ENCODE measurements at places on chromosomes 7 and 10.
A peak's percentile ranks its signal among the peaks of the same experiment; 100 is the strongest.

DNA sequence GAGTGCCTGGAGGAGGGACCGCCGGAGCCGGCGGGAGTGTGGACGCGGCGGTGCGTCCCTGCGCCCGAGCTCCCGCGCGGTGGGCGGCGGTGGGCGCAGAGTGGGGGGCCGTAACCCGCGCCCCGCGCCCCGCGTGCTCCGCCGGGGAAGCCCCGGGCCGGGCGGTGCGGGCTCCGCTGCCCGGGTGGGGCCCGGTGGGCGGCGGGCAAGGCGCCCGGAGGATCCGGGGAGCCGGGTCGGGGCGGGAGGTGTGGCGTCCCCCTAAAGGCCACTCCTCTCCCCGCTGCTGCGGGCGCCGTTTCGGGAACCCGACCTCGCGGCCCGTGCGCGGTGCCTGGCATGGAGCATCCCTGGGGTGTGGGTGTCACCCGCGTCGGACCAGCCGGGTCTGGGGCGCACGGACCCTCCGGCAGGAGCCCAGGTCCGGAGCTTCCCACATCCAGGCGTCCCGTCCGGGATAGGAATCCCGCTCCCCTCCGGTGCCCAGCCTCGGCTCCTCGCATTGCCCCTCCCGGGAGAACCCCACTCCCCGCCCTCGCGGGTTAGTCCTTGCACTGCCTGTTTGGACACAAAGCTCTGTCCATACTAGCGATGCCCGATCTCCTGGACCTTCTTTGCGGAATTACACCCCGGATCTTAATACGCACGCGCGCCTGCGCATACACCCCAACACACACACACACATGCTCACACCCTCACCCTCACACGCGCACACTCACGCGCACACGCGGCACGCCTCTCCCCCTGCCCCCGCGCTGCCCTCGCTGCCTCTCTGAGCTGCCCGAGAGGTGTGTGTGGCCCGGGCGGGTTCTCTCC lies 723 bp downstream of the MTURN start:
- peak; percentile 40 for DNase-seq

DNA sequence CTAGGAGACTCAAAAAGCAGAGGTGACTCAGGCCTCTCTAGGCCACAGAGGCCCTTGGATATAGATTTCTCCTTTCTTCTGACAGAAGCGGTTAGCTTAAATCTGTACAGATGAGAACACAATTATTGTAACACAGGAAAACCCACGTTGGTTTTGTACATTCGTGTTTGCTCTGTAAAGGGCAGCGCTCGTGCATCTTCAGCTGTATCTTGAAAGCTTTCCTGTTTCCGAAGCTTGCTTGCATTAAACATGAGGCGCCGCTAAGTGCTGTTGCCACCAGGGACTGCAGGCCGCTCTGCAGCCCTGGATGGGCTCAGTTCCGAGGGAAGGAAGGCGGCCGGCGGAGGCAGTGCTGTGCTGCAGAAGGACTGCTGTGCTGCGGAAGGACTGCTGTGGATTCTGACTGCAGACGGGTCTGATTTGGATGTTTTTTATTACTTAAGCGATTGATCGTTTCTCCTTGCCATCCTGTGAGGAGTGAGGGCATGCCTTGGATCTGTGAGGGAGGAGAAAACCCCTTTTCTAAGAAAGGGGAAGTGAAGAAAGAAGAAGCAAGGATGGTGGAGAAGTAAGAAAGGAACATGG lies 53.3 kb downstream of the FHIP2A start:
- DNase-seq, result no peak

- no peak for DNase-seq
These were observed 27.5 kb downstream of the VIM start for GRCh38 chr10:17255512-17255911.

DNA sequence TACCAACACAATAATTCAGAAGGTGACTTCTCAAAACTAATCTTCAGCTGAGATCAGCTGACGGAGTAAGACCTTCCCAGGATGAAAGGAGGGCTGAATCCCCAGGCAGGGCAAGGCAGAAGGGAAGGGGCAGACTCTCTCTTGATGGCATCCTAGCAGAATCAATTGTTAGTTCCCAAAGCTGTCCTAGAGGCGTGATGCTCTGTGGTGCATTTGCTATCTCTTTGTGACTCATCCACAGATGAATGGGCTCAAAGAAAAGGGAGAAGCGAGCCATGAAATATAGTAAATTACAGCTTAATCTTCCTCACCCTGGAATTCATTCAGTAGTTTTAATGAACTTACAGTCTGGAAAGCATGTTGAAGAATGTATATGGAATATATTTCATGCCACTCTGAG lies 37.2 kb downstream of the PDE1C start:
- no peak for DNase-seq

DNA sequence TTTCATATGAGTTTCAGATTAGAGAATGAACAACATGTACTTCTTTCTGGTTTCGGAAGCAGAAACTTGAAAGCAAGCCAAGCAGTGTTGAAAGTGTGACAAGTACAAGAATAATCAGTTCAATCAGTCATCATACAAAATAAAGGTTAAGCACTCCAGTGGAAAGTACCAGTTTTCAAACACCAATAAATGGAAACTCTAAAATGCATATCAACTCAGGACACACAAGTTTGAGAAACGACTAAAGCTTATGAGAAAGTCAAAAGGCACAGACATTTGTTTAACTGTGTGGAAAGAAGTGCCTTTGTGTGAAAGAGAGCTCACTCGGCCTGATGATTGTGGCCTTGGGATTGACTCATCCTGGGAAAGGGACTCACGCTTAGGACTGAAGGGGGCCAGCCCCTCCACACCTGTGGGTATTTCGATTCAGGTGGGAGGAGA lies 60.6 kb upstream of the AKR1C1 start:
- no peak for DNase-seq

- no peak for DNase-seq
These were observed 25.9 kb downstream of the TBXAS1 start for GRCh38 chr7:139854803-139855497.

GRCh38 chr10:8310930-8311329 lies 256.4 kb downstream of the GATA3 start:
- DNase-seq, result no peak

- no peak for DNase-seq
These were observed 50.5 kb downstream of the MRC1 start for GRCh38 chr10:17859492-17860156.

DNA sequence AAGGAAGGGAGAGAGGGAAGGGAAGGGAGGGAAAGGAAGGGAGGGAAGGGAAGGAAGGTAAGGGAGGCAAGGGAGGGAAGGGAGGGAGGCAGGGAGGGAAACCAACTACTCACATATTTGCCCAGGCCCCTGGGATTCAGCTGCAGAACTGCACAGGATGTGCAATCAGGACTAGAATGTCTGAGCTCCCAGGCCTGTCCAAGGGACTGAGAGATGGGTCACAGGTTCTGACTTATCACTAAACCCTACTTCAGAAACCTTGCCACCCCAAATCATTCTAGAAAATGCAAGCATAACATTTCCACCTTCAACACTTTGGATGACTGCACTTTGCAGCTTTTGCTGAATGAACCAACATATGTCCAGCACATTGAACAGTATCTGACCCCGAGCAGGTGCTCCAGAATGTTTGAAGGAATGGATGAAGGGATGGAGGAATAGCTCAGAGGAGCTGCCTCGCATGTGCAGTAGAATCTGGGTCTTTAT lies 245.3 kb downstream of the KCNMA1 start:
- no peak for DNase-seq

- DNase-seq, result peak; percentile 68
These were observed 509 bp downstream of the BRAF start for GRCh38 chr7:140924019-140924820.

DNA sequence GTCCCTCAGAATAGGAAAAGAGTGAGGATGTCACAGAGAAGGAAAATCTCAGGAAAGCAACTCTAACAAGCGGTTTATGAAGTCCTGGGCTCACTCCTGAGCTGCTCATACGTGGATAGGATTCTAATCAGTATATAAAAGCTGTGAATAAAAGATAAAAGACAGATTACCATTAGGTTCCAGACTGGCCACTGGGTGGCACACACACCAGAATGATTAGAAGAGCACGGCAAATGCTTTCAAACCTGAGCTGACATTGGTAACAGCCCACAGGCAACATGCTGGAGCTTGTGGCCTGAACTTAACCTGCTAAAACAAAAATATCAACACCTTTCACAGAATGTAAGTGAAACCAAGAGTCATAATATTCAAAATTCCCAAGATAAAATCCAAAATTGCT lies 370.8 kb downstream of the GRID1 start:
- DNase-seq, result no peak

GRCh38 chr7:35792472-35792871 lies 8.4 kb upstream of the SEPTIN7 start:
- DNase-seq, result no peak

- no peak for DNase-seq
These were observed 207.9 kb downstream of the CACNA2D1 start for GRCh38 chr7:82235713-82236112.

DNA sequence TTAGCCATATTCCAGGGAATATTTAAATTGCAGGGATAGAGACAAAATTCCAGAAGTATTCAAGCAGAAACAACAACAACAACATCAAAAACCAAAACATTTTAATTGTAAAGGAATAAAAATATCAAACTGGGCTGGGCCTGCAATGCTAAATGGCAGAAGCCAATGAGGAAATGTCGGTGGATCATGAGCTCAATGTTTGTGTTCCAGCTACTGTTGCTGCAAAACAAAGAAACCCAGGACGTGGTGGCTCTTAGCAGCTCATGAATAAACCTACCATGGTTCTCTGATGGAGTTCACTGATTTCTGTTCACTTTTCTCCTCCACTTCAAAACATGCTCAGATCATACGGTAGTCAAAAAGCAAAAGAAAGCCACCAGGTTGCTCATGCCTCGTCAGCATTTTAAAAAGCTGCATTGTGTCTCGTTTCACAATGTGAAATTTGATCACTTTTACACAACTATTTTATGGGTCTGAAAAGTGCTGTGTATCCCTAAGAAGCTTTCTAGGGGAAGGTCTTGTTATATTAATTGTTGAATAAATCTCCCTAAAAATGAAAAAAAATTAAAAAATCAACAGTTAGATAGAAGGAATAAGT lies 54.0 kb downstream of the ASNS start:
- DNase-seq, result no peak

DNA sequence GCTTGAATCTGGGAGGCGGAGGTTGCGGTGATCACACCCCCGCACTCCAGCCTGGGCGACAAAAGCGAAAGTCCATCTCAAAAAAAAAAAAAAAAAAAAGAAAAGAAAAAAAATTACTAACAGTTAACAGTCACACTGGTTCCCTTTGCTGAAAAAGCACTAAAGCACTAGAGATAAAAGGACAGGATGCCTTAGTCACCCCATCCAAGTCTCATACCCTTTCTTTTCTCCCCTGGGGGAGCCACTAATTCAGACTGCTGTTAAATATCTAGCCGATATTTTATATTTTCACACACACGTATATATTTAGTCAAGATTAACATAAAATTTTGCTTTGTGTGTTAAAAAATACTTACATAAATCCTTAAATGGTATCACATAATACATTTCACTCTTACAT lies 25.2 kb downstream of the BAIAP2L1 start:
- no peak for DNase-seq

DNA sequence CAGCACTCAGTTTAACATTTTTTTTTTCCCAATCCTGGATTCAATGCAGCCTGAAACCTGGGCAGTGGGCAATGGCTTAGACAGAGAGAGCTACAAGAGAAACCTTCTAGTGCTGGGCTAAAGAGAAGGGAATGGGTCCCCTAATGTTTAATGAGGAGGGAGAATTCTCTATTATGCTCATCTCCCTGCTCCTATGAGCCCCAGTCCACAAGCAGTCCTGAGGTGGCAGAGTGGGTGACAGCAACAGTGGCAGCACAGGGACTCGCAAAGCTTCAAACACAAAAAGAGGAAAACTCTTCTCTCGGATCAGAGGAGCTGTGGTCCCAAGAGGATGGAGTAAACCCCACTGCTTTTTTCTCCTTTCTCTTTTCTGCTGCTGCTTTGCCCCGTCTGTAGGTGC lies 36.5 kb downstream of the COBL start:
- no peak for DNase-seq

DNA sequence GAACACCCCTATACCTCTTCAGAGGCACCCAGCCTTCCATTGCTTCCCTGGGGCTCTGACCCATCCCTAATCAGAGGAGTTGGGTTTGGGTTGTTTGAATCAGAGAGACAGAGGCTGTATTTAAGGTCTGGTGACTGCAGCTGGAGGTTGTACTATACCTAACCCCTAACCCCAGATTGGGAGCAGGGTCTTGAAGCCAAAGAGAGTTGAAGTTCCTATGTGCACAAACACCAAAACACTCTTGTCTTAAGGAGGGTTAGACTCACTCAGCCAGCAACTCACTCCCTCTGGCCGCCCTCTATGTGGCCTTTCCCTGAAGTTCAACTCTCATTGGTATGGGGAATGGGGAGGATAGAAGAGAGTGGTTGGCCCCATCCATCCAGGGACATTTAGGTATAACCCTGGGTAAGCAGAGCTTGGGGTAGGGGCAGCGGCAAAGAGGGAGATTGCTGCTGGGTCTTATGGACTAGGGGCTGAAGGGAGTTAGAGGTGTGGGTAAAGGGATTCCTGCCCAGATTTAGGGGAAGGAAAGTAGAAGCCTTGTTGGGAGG lies 80.0 kb downstream of the PAX2 start:
- no peak for DNase-seq

GRCh38 chr10:85036661-85037060 lies 708.3 kb downstream of the CCSER2 start:
- no peak for DNase-seq

DNA sequence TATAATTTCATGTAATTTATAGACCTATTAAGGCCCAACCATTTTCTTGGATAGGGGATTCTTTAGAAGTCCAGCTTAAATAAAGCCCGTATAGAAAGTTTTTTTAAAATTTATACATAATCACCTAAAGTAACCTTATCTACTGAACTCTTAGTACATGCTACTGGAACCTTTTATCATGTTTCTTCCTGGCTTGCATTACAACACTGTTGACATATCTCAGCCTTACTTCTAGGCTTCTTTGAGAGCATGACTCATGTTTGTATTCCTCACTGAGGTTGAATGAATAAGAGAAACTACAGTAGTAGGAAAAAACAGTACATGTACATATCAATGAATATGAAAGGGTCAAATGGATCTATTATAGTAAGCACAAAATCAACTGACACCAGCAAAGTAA lies 8.2 kb upstream of the MAGI2 start:
- no peak for DNase-seq

GRCh38 chr10:75398692-75399460 lies 2.7 kb downstream of the ZNF503 start:
- no peak for DNase-seq

GRCh38 chr7:129188372-129188891 lies at the start of gene SMO:
Gene SMO, plus strand, starts transcription at chr7:129188633. Its CDS starts 519 bp downstream, at chr7:129189152.
- no peak for DNase-seq

DNA sequence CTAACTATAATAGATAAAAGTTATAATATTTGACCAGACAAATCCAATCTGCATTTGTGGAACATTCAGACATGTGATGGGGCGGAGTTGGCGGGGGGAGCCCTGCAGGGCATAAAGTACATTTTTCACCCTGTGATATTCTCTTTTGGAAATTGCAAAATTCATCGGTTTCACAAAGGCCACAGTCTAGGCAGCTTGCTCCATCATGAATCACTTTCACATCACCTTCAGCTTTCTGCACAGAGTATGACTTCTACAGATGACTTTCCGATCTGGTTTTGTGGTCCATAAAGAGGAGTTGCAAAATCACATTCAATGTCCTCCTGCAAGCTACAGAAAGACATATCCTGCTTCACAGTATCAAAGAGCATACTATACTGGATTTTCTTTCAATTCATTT lies 51.4 kb upstream of the APBB1IP start:
- no peak for DNase-seq

Measured in T follicular helper cell (primary cell).